ENCODE measurements at places on chromosomes 13 and 19.

DNA sequence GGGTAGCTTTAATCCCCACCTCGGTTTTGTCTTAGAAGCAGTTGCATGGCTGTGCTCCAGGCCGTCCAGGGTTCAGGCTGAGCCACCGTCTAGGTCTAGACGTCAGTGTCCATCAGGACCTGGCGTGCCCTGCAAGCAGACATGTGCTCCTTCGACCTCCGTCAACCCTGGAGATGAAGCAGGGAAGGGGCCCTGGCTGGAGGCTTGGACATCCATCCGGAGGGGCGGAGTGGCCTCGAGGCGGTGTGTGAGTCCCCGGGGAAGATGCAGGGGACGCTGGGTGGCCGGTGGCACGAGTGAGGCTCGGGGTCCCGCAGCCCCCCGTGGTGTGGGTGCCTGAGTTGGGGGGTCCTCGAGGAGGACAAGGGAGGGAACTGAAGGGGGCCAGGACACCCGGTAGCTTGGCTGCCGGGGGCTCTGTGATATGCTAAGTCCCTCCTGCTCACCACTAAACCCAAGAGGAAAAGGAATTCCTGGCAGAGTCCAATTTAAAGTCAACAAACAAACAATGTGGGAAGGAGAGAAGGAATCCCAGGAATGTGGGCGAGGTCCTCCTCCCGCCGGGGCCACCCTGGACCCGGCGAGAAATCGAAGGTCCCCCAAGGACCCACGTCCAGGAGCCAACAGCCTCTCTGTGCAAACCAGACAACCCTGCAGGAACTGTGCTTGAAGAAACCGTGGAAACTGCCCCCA, 14.9 kb upstream of the PTBP1 start:
- DNase-seq, result no peak

DNA sequence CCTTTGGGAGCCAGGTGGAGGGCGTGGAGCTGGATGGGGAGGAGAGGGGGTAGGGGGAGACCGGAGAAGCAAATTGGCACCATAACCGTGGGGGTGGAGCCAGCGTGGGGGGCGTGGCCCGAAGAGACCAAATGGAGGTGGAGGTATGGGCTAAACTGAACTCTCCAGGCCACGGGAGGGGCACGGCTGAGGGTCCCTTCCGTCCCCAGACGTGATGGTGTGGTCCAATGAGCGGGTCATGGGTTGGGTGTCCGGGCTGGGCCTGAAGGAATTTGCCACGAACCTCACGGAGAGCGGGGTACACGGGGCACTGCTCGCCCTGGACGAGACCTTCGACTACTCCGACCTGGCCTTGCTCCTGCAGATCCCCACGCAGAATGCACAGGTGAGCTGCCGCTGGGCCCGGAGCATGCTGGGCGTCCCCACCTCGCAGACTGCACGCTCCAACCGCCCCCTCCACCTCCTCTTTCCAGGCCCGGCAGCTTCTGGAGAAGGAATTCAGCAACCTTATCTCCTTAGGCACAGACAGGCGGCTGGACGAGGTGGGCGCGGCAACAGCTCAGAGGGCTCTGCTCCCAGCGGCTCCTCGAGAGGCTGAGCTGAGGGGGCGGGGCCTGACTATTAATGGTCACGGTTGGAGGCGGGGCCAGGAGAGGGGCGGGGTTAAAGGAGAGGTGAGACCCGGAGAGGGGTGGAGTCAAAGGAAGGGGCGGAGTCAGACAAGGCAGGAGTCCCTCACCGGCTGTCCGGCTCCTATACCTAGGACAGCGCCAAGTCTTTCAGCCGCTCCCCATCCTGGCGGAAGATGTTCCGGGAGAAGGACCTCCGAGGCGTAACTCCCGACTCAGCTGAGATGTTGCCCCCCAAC, 6.2 kb downstream of the HRC start:
- peak; percentile 63 for DNase-seq

GRCh38 chr19:15124572-15125231, 17.5 kb downstream of the SYDE1 start:
- DNase-seq, result peak; percentile 42

DNA sequence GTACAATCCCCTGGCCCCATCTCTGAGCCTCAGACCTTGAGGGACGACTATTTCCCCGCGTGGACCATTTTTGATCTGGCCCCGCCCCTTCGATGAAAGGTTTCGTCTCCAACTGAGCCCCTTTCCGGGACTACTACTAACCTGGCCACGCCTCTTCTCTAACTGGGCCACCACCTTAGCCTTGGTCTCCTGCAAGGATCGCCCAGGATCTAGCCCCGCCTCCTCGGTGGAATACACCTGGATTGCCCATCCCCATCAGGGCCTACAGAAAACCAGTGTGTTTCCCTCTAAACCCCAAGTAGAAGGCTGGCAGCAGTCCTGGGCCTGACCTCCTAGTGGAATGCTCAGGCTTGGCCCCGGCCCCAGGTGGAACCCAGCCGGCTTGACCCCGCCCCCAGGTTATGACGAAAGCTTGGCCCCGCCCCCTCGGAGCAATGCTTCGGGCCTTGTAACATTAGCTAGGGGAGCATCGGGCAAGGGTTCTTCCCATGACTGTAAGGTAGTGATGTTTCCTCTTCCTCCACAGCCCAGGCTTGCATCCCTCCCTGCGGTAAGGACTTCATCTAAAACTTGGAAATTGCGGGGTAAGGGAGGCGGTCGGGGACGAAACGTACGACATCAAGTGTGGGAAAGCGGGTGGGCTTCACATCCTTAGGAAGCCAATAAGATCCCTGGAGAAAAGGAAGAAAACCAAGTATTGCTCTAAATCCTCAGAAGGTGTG, 9.1 kb downstream of the SPACA6 start:
- DNase-seq, result no peak

GRCh38 chr19:15291089-15291488, 41.2 kb downstream of the BRD4 start:
- DNase-seq, result no peak

- DNase-seq, result no peak
Observed at GRCh38 chr19:31270897-31271296, 78.3 kb downstream of the TSHZ3 start.

- no peak for DNase-seq
Observed at GRCh38 chr19:18053576-18054219, 33.0 kb downstream of the IL12RB1 start.

- DNase-seq, result no peak
Observed at GRCh38 chr13:80305737-80306136, 35.2 kb downstream of the SPRY2 start.

Measured in HL-60 (cell line).